ENCODE measurements at places on chromosomes 2 and 18. TPM values are rescaled to one million over a fixed set of nuclear protein-coding genes. Genes with fewer than 3 reads are reported as not detected.

- DNase-seq, result no peak
Measured at GRCh38 chr2:185502351-185502750, 236.3 kb upstream of the FSIP2 start.

GRCh38 chr2:231394211-231395141, 1.0 kb upstream of the B3GNT7 start:
- DNase-seq, result peak; percentile 21

Gene CCDC148
- 0.64 TPM for polyA plus RNA-seq

GRCh38 chr2:178513876-178514275, 33.6 kb downstream of the PLEKHA3 start:
- DNase-seq, result no peak

DNA sequence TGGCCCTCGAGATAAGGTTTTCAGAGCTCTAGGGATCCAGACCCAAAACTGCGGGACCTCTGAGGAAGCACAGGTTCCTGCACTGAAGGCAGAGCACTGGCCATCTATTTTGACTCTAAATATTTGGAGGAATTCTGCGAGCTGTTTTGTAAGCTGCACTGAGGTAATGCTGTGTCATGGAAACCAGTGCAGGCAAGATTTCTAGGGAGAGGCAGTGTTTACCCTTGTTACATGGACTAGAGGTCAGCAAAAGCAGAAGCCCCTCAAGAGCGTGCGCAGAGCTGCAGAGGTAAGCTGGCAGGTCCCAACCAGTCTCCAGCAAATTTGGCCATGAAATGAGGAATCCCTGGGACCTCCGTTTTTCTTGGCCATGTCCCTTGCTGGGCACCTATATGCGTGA, 137.3 kb downstream of the RNF152 start:
- no peak for DNase-seq

GRCh38 chr2:133643863-133644262, 75.6 kb upstream of the NCKAP5 start:
- DNase-seq, result no peak

Gene MROH2A
- polyA plus RNA-seq, result not detected

Gene IL1RL1
- polyA plus RNA-seq, result 17.4 TPM

GRCh38 chr2:8268172-8268783, 413.6 kb upstream of the ID2 start:
- DNase-seq, result no peak

Gene COL5A2
- polyA plus RNA-seq, result 9.4 TPM

- no peak for DNase-seq
Measured at GRCh38 chr2:25453199-25453905, 111.6 kb upstream of the DNMT3A start.

- DNase-seq, result no peak
Measured at GRCh38 chr2:72204156-72204785, 56.6 kb upstream of the CYP26B1 start.

GRCh38 chr2:115285416-115285815, 843.0 kb downstream of the DPP10 start:
- no peak for DNase-seq

- DNase-seq, result no peak
Measured at GRCh38 chr2:173568054-173568453, 213.4 kb downstream of the CDCA7 start.

DNA sequence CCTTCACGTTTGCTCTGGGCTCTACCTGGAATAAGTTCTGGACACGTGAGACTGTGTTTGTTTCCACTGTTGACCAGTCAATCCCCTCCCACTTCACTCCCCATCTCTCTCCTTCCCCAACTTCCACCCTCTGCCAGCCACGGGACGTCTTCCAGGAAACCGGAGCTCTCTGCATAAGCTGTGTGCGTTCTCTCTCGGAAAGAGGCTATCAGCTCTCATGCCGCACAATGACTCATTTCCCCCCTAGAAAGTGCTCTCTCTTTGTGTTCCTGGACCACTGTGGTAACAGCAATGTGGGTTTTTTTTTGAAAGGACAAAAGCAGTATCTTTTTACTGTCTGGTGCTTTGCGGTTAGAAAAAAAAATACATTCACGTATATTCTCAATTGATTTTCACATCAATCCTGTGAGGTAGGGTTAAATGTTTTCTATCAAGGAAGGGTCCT, 10.2 kb downstream of the PROKR1 start:
- DNase-seq, result peak; percentile 38

Gene PLA2R1
- polyA plus RNA-seq, result 9.8 TPM

DNA sequence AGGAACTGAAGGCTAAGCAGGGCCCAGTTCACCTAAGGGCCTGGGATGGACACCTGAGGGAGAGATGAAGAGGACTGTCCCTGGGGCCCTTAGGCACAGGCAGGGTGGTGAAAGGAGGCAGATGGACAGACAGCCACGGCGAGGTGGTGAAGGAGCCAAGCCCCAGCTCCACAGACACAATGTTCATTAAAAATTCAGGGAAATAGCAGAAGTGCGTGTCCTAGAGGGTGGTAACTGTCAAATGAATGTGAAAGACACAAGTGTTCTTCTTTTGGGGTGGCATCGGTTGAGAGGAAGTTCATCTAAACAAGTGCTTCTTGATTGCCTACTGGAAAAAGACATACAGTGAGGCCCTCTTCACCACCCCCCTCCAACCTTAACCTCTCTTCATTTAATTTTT, 76.2 kb upstream of the SIX2 start:
- no peak for DNase-seq

DNA sequence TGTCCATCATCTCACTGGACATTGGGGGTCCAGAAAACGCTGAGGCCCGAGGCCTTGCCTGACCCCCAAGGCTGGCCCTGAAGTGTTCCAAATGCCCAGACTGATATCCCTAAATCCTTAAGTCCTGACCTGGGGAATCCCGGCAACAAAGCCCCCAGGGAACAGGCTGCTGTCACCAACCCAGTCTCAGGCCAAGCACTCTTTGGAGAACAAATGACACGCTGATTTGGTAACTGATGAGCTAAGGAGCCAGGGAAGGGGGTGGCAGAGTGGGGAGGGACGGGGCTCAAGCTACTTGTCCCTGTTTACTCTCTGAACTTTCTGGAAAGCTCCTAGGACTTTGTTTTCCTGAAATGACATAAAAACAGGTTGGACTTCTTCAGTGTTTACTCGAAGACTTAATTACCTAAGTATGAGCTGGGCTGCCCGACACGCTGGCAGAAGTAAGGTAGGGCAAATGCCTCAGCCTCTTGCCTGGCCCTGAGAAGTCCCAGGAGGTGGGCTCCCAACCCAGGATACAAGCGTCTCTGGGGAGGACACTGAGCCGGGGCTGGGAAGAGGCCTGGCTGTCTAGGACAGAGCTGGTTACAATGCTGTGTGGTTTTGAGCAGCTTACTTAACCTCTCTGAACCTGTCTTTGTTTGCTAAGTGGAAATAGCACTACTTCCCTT, 105.5 kb upstream of the GLI2 start:
- no peak for DNase-seq

- no peak for DNase-seq
Measured at GRCh38 chr2:120032297-120032696, 19.4 kb downstream of the EPB41L5 start.

DNA sequence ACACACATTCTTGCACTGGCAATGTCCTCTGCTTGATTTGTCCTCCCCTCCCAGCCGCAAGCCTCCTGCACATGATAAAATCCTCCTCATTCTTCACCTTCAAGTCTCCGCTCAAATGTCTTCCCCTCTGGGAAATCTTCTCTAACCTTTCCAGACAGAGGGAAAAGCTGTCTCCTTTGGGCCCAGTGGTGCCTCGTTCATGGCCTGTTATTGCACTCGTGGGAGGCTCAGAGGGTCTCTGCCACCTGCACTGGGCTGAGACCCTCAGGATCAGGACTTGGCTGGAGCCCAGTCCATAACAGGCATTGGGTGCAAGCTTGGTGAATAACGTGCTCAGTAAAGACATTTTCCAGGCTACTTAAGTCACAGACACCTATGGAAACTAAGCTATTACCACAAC, 68.6 kb downstream of the PTGR3 start:
- no peak for DNase-seq

Gene PLGLB2
- 0.34 TPM for polyA plus RNA-seq

GRCh38 chr18:59902131-59902992, 2.6 kb downstream of the PMAIP1 start:
- DNase-seq, result no peak

- peak; percentile 12 for DNase-seq
Measured at GRCh38 chr2:127050803-127051115, 56.2 kb downstream of the BIN1 start.

GRCh38 chr2:123723706-123724105, 301.4 kb upstream of the CNTNAP5 start:
- DNase-seq, result no peak

Gene SKA1
- 0.88 TPM for polyA plus RNA-seq

Gene HPCAL1
- 43.0 TPM for polyA plus RNA-seq

DNA sequence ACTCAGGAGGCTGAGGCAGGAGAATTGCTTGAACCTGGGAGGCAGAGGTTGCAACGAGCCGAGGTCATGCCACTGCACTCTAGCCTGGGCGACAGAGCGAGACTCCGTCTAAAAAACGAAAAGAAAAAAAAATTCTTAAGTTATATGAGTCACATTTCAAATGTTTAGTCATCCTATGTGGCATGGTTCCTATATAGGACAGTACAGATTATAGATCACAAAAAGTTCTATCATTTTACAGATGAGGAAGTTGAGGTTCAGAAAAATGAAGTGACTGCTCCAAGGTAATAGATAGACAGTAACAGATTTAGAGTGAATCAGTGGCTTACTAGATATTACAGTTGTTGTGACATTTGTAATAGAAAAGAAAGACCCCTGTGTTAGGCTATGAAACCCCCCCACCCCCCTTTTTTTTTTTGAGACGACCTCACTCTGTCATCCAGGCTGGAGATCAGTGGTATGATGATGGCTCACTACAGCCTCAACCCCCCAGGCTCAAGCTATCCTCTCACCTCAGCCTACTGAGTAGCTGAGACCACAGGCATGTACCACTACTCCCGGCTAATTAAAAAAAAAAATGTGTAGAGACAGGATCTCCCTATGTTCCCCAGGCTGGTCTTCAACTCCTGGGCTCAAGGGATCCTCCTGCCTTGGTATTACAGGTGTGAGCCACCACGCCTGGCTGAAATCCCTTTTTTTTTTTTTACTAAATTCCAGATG, 22.7 kb downstream of the PTPN4 start:
- no peak for DNase-seq

Gene KIAA2012
- not detected for polyA plus RNA-seq

DNA sequence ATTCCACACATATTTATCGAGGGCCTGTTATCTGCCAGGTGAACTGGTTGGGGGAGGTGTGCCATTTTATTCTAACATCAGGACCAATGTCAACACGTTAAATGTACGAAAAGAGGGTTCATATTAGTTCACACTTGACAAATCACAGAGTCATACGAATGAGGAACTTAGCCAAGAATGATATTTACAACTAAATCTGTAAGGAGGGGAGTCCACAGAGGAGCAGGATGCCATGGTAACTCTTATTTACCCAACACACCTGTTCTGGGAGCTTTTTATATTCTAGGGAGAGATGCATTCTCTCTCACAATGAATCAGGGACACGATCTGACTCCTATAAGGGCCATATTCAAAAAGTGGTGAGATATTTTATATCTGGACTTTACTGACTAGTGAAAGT, 144.1 kb downstream of the CDC42EP3 start:
- DNase-seq, result no peak

Gene DLGAP1
- 4.4 TPM for polyA plus RNA-seq

- peak; percentile 97 for DNase-seq
Measured at GRCh38 chr2:237291138-237291792, 122.7 kb downstream of the COL6A3 start.

GRCh38 chr2:219204425-219205164, 2.0 kb upstream of the ZFAND2B start:
- DNase-seq, result no peak

- DNase-seq, result no peak
Measured at GRCh38 chr2:168217920-168218319, 29.5 kb downstream of the STK39 start.

- DNase-seq, result no peak
Measured at GRCh38 chr2:170544817-170545216, 170.3 kb upstream of the SP5 start.

Gene ELAC1
- polyA plus RNA-seq, result 8.9 TPM

GRCh38 chr2:86138736-86139625, 32.9 kb downstream of the PTCD3 start:
- DNase-seq, result no peak

GRCh38 chr18:45900623-45901022, 66.5 kb downstream of the EPG5 start:
- no peak for DNase-seq

DNA sequence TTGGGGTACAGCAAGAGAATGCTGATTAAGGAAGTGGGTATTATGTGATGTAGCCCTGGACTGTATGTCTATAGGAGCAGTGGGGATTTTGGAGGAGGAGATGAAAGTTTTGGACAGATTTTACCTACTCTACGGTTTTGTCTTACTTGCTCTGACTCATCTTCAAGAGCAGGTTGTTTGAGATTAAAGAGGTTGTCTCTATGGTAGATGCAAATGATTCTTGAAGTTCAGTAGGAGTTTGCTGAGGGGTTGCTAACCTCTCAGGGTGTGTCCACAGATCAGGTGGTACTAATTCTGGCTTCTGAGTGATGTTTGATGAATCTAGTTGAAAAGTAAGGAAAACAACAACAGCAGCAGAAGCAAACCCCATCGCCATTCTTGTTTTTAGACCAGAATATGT, 9.7 kb upstream of the SERPINB12 start:
- no peak for DNase-seq

- DNase-seq, result no peak
Measured at GRCh38 chr2:102737431-102737830, 24.4 kb upstream of the TMEM182 start.

DNA sequence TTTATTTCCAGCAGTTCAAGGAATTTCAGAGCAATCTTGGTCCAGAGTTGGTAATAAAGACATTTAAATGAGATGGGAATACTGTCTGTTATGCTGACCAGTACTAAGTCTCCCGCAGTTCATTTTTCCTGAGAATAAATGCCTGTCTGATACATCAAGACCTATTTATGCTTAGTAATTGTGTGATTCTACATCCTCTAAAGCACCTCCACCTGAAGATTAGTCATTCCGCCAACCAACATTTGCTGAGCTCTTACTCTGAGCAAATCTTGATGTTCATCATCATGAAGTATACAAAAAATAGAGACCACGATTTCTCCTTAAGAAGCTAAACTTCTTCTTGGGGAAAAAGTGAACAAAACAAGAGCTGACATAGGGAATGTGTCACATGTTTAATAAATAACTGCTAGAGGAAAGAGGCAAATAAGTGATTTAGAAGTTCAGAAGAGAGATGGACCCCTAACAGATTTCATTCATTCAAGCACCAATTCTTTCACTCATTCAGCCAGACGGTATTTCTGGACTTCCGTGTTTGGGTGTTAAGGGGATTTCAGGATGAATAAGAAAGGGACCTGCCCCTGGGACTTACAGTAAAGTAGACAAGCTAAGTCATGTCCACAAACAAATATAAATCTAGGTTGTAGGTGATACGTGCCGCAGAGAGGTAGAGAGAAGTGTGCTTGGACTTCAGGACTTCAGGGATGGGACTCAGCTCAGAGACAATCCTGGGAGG, 34.2 kb upstream of the PPP4R1 start:
- DNase-seq, result no peak

Gene DPP4
- 8.0 TPM for polyA plus RNA-seq

Gene ASPRV1
- 2.8 TPM for polyA plus RNA-seq

Gene PLEK
- 12.2 TPM for polyA plus RNA-seq
